ENCODE measurements at places on chromosomes 2 and 18.

DNA sequence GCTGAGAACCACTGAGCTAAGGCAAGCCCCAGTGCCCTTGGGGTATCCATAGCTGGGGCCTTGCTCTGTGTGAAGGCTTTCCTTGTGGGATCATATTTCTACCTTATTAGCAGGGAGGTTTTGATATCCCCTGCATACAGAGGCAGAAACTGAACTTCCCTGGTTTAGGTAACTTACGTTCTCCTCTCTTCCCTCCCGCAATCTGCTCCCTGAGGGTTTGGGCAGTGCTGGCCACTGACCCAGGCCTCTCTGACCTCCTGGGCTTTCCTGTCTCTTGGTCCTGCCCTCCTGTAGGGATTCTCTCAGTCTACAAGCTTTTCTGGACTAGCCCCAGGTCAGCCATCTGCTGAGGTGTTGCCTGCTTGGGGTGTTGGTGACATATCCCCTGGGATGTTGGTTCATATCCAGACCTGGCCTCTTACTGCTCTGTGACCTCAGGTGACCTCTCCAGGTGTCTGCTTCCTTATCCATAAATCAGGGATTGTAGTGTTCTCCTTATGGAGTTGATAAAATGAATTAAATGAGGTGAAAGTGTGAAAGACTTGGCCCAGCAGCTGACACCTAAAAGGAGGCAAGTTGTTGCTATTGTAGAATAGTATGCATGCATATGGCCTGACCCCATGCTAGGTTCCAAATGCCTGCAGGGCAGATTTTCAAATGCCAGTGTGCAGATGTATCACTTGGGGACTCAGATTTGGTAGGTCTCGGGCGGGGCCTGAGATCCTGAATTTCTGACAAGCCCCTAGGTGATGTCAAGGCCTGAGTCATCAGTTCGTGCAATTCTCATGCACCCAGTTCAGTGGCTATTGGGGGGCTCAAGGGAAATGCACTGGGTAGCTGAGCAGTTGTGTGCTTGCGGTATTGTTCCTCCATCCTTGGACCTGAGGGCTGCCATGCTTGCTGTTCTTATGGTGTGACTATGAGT lies 106.6 kb downstream of the FHOD3 start:
- DNase-seq = no peak

- no peak for DNase-seq
Measured at GRCh38 chr2:55718165-55719008, 24.7 kb upstream of the PNPT1 start.

- no peak for DNase-seq
Measured at GRCh38 chr2:172782506-172783164, 47.0 kb downstream of the RAPGEF4 start.

GRCh38 chr2:237149425-237149824 lies 63.7 kb downstream of the COPS8 start:
- DNase-seq = no peak

- DNase-seq = no peak
Measured at GRCh38 chr2:129906861-129907235, 72.6 kb upstream of the RAB6C start.

GRCh38 chr18:70469916-70470315 lies 181.1 kb downstream of the SOCS6 start:
- no peak for DNase-seq

- peak; percentile 36 for DNase-seq
Measured at GRCh38 chr2:112626604-112627059, 19.1 kb upstream of the SLC20A1 start.

- no peak for DNase-seq
Measured at GRCh38 chr2:233346930-233347329, 7.4 kb upstream of the DGKD start.

DNA sequence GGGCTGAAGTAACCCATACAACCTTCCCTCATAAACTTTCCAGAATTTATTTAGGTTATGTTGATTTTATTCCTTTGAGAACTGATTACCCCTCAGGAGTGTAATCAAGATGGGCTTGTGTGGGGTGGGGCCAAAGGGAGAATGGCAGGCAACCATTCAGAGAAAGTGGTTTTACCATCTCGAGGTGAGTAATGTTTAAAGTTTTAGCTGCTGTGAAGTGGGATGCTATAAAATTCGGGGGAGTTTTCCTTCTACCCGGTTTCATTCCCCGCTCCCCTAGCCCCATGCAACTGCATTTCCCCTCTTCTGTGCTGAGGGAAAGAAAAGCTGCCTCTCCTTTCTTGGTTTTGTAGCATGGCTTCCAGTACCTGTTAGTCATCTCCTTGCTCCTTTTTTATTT lies 34.7 kb downstream of the MAP4K4 start:
- no peak for DNase-seq

DNA sequence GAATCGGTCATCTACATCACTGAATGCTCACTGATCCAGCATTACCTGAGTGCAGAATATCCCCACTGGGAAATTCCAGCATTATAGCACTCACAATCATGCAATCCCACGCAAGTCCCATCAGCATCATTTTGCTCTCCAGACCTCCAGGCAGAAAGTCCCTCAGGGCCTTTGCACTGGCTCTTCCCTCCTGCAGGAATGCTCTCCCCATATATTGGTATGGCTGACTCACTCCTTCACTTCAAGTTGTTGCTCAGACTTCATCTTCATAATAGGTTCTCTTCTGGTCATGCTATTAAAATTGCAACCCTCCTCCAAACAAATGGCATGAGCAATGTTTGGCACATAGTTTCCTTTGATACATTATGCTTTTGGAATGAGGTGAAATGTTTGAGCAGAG lies 64.7 kb upstream of the CELF4 start:
- DNase-seq = no peak

DNA sequence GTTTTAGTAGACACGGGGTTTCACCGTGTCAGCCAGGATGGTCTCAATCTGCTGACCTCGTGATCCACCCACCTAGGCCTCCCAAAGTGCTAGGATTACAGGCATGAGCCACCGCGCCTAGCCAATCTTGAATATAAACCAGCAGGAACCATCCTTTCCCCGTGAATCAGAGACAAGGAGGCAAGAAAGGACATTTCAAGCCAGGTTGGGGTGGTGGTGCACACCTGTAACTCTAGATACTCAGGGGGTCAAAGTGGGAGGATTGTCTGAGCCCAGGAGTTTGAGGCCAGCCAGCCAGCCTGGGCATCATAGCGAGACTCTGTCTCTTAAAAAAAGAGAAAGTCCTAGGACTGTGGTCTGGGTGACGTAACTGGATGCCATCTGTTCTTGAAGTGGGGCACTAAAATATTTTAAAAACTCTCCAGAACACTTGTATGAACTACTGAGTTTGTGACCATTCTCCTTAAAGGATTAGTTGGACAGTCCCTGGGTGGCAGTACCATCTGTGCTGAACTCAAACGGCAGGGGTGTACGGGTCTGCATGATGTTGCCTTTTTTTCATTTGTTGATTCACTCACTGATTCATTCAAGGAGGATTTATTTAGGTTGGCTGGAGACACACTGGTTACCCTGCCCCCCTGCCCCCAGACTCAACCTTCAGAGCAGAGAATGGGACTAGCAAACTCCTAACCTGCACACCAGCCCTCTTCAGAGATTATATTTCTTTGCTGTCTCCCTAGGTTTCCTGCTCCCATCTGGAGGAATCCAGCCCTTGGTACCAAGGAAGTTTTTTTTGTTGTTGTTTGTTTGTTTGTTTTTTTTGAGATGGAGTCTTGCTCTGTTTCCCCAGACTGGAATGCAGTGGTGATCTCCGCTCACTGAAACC lies 2.9 kb upstream of the TLX2 start:
- no peak for DNase-seq

- DNase-seq = no peak
Measured at GRCh38 chr18:457140-457519, 43.4 kb downstream of the COLEC12 start.

GRCh38 chr2:39107724-39108273 lies 13.1 kb downstream of the SOS1 start:
- DNase-seq = no peak
